ENCODE measurements at places on chromosomes 2 and 18. TPM values are rescaled to one million over a fixed set of nuclear protein-coding genes. Genes with fewer than 3 reads are reported as not detected.

The NCL gene
- 143 TPM for polyA plus RNA-seq

The IL1RN gene
- polyA plus RNA-seq = 71.1 TPM

The LIMS4 gene
- 0.10 TPM for polyA plus RNA-seq

The BOLL gene
- not detected for polyA plus RNA-seq

The HTR2B gene
- not detected for polyA plus RNA-seq

The ATOH8 gene
- polyA plus RNA-seq = 3.9 TPM

The PLEKHB2 gene
- polyA plus RNA-seq = 53.9 TPM

The SPDYA gene
- not detected for polyA plus RNA-seq

The EMILIN1 gene
- 1.0 TPM for polyA plus RNA-seq

The UGT1A3 gene
- not detected for polyA plus RNA-seq

DNA sequence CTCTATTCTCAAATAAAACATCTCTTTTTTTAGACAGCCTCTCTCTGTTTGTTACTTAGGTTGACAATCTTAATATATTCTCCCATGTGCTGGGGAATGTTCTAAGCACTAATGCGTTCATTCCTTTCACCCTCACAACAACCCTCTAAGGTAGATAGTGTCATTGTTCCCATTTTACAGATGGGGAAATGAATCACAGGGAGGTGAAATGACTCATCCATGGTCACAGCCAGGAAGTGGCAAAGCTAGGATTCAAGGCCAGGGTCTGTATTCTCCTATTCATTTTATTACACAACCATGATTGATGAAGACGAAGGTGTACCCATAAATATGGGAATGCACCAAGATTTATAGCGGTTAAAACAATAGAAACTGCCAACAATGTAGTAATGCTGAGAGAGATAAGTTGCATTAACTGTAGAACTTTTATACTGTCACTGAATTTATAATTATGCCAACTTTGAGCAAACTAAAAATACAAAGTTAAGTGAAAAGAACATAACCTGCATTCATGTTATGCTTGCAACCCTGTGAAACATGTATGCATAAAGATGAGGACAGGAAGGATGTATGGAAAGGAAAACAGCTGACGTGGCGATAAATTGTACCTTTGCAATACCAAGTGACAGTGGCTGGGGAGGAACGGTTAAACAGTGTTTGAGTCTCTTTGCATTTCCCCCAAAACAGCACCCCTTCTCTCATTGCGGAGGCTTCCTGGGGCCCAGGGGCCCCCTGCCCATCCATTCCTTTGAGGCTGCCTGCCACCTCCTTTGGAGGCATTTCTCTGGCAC lies 257.7 kb upstream of the AGAP1 start:
- no peak for DNase-seq

- no peak for DNase-seq
These were observed 502.4 kb upstream of the TNP1 start for GRCh38 chr2:217362286-217362685.

DNA sequence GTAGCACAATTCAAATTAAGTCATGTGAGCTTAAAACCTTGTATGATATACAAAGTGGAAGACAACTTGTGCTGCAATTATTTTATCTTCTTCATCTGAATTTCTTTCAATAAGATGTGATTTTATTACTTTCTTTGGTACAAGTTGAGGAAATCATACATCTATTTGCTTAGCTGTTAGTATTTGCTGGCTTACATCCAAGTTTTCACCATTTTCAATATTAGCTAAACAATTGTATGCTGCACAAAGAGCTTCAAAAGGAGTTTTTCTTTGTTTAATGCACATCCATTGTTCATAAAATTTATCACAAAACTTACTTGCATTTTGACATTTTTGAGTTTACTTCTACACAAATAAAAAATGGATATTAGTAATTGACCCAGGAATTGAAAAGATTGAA lies 40.9 kb downstream of the SCN9A start:
- DNase-seq = no peak

DNA sequence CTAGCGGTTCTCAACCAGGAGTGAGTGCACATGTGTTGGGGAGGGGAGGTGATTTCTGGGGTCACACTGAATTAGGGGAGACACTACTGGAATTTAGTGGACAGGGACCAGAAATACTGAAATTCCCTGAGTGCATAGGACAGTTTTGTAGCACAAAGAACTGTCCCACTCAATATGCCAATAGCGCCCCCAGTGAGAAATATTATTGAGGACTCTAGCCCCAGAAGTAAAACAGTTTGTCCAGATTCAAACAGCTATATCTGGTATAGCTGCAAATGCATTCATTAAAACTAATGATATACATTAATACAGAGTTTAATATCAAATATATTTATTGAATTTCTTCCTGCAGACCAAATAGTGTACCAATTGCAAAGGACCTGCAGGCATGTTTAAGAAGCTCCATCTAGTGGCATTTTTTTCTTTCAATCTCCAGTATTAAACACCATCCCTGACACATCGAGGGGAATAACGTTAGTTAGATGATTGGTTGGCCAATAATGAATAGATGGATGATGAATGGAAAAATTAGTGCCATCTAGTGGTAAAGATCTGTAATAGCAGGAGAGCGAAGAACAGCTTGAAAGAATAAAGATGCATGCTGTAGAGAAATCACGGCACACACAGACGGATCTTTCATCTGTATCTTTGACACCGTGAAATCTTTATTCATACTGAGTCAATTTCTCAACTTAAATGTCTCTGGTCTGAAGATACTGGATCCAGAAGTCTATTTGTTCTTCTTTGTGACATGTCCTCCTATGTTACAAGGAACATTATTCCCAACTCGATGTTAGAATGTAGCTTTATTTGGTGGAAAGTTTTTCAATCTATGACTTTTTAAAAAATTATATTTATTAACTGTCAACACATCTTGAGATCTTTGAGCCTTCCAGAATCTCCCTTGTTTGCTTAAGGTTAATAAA lies 62.5 kb downstream of the DHRS9 start:
- peak; percentile 45 for DNase-seq

DNA sequence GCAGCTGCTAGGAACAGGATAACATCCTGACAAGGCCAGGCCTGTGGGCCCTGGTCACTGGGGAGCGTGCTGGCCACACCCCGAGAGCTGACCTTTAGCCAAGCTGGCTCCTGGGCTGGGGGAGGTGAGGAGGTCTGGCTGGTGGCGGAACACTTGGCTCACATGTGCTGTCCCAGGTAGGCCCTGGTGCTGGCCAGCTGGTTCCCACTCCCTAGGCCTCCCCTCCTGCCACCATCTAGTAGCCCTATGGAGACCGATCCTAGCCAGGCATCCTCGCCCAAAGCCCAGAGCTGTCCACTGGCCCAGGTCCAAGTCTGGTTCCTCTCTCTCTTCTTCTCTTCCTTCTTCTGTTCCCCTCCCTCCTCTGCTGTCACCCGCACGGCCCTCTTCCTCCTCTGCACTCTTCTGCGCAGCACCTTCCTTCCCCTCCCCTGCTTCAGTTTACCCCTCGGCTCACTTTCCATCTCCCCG lies 52.4 kb downstream of the TNS1 start:
- DNase-seq = no peak

DNA sequence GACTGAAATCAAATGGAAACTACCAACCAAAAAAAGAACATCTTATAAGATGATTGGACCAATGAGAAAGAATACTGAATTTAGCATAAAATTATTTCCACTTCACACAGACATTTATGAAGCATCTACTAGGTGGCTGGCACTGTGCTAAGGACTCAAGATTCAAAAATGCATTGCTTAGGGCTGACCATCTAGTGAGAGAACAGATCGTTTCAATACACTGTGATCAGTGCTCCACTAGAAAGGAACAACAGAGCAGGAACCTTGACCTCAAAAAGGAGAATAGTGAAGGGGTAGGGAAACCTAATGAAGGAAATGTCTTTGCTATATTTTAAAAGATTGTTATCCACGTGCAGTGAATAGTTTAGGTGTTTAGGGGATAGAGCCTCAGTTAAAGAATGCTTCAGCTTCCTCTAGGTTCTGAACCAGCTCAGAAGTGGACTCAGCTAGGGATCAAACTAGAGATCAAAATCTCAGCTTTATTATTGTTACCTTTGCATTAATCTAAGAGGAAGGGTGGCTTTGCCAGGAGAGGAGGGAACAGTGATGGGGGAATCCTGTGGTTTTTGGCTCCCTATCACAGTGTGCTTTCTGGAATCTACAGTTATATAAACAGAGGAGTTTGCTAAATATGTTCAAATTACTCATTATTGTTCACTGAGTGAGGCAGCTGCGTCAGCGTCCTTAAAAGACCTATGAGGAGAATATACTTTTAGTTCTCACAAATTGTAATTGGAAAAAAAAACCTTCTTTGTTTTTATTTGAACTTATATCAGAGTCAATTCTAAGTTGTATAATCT lies 16.2 kb upstream of the BBS5 start:
- DNase-seq = no peak

DNA sequence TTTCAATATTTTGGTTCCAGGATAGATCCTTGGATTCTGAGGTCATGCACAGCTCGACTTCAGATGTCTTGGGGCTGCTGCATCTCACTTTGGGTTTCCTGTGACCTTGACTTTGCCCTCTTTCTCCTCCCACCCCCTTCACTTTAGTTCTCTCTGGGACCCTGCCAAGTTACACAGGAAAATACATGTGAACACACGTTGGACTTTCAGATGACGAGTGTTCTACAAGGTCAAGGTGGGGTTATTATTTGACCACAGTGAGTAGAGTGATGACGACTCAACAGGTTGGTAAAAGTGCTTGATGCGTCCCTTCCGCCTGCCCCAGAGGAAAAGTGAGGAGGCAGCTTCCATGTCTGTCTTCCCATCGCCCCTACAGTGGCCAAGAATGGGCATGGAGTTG lies 122.4 kb upstream of the SMAD2 start:
- DNase-seq = no peak

- no peak for DNase-seq
These were observed 61.4 kb upstream of the CCDC195 start for GRCh38 chr2:224777559-224777930.

DNA sequence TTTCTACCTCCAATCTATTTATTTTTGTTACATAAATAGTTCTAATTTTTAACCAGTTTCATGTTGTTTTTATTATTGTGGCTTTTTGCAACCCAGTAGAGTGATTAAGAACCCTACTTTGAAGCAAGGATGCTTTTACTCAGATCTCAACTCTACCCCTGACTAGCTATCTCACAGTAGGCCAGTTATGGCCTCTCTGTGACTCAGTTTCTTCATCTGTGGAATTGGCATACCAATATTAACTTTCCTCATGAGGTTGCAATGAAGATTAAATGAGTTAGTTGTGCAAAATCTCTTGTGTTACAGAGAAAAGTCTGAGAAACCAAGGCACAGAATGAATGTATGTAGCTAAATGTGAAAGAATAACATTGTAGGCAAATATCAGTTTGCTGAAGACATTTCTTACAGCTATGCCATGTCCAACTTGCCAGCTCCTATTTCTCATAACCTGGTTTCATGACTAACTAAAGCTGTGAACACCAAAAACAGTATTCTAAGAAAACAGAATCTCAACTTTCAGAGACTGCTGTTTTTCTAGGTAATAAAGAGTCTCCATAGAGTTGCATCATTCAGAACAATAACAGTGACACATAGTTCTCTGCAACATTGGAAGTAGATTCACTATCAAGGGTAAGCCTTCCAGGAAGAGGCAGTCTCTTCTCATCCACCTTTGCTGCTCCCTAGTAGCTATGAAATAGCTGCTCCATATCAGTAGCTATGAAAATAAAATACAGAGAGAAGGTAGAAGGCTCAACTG lies 33.2 kb upstream of the CYTIP start:
- no peak for DNase-seq

DNA sequence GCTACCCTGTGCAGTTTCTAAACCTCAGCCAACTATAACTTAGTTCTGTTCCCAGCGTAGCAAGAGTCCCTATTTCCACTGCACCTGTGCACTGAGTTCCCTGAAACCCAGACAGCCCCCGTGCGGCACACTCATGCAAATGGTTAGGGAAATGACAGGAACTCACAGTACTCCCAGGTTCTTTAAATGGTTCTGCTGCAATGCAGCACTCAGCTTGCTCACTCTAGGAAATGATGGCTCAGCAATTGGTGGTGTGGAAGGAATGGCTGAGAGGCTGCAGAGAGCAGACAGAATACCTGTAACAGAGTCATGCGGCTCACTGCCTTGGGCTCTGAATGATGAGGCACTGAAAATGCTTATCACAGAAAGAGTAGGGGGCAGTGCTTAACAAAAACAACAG lies 143.0 kb downstream of the RAD51AP2 start:
- no peak for DNase-seq

DNA sequence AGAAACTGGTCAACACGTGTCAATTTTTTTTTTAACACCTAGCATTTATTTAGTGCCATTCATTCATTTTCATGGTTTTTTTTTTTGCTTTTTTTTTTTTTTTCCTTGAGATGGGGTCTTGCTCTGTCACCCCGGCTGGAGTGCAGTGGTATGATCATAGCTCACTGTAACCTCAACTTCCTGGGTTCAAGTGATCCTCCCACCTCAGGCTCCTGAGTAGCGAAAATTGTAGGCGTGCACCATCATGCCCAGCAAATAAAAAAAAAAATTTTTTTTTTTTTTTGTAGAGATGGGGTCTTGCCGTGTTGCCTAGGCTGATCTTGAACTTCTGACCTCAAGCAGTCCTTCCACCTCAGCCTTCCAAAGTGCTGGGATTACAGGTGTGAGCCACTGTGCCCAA lies 21.1 kb downstream of the USP14 start:
- no peak for DNase-seq

DNA sequence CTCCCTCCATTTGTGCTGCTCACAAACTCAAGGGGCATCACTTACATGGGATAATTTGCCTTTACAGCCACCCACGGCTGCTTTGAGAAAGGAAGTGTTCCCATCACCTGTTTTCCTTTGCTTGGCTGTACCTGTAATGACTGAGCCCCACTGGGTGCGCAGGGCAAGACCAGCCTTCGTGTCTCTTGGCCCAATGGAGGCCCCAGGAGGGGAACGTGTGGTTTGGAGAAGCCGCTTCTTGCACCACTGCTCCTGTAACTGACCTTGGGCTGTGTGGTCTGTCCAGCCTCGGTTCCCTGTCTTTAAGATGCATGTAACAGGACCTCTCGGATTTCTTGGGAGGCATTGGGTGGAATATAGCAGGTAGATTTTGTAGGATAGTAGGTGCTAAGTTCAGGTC lies 41.1 kb downstream of the LDLRAD4 start:
- no peak for DNase-seq

DNA sequence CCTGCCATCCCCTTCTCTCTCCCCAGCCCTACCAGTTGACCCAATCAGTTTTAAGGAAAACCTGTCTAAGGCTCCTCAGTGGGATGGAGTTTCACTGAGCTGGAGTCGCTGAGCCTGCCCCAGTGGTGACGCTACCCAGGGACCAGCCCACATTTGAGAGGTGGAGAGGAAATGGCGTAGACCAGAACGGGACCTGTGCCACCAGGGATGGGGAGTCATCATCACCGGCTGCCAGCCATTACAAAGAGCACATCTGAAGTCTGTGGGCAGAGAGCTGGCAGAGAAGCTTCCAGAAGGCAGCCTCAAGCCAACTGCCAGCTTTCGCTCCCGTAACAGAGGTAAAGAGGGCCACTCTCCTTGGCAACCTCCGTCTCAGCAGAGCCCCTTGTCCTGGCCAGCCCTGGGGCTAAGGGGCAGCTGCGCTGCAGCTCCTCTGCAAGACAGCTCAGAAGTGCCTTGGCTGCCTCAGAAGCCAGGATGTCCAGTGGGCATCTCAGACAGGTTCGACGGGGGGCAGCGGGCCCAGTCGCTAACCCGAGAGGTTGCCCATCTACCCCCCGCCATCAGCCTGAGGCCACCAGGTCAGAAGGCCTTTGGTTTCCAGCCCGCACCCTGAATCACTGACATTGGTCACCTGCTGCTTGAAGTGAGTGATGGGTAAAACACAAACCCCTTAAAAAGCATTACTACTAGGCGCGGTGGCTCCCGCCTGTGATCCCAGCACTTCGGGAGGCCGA lies 15.4 kb downstream of the SDC1 start:
- DNase-seq = no peak
